ENCODE measurements at places on chromosomes 12 and 14. TPM values are rescaled to one million over a fixed set of nuclear protein-coding genes. Genes with fewer than 3 reads are reported as not detected.

The PPP1R12A gene
- 204 TPM for total RNA-seq

The CELA1 gene
- not detected for total RNA-seq

DNA sequence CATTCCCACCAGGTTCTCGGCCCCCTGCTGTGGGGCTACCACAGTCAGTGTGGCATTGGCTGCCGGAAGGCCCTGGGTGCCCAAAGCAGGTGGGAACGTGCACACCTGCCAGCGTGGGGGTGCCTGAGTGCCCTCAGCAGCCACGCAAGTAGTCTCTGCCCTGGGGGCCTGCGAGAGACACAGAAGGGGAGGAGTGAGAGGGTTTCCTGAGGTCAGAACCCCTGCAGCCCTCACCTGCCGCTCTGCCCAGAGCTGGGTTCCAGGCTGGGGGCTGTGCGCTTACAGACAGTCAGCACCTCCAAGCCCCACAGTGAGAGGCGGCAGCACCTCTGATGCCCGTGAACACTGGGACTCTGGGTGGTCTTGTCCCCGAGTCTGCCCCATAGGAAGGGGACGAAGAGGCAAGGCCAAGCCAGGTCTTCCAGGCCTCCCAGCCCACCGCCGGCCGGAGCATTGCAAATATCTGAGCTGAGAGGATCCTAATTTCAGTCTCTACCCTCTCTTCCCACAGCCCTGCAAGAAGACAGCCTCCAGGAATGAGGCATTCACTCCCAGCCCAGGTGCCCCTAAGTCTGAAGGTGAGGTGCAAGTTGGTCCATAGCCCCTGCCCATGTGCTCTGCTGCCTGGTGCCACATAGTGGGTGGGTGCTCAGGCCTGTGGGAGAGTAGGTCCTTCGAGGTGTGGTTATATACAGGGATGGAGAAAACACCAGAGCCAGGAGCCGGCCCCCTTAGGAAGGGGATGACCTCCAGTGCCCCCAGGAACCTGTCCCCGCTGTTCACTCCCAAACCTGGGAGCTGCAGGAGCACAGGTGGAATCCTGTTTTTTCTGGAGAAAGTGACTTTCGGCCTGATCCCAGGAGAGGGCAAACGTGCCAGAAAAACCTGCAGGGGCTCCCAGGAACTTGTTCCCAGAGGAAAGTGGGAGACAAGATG is 291.1 kb upstream of the RTL1 start:
- DNase-seq = no peak

GRCh38 chr12:51777457-51777856 is 71.1 kb downstream of the FIGNL2 start:
- DNase-seq = no peak

- no peak for DNase-seq
Measured at GRCh38 chr14:78178971-78179370, 8.8 kb downstream of the NRXN3 start.

DNA sequence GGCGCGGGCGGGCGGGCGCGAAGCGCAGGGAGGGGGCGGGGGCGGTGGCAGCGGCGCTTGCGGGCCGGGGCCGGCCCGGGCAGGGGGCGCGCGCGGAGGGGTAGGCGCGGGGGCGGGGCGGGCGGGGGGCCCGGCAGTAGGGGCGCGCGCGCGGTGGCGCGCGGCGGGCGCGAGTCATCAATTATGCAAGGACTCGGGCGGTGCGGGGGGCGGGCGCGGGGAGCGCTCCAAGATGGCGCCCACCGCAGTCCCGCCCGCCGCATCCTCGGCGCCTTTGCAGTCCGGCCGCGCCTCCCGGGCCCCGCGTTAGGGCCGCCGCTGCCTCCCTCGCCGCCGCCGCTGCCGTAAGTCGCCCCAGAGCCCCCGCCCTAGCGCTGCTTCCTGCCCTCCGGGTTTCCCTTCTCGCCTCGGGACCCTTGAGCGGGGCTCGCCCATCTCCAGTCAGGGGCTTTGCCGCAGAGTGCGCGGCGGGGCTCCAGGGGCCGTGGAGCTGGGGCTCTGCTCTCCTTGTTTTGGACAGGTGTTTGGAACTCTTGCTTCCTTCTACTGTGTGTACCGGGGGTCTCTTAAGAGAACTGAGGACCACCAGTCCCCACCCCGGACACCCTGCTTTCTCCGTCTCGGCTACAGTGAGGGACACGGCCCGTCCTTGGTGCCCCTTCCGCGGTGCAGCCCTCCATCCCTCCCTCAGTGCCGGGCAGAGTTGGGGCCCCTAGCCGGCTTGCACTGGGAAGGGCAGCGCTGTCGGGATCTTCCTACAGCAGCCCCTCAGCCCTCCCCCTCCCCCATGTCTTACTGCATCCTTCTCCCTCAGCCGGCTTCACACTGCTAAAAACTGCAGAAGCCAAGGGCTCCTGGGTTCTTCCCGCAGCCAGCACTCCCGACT is at the start of gene SCN8A:
SCN8A (plus strand) TSS at position 218 of the 886 bp plus-strand sequence. CDS start 71,585 bp downstream, outside the sequence.
- peak; percentile 56 for DNase-seq

Data from IMR-90 (cell line).